ENCODE measurements at places on chromosomes 7 and 10.

GRCh38 chr10:101230183-101230917 lies 1.1 kb upstream of the LBX1 start:
- peak; percentile 31 for ATAC-seq

- no peak for ATAC-seq
These were observed 255.8 kb upstream of the PHYHIPL start for GRCh38 chr10:58920655-58921003.

GRCh38 chr10:77637532-77638320 lies at the start of gene KCNMA1:
KCNMA1 (minus strand) TSS chr10:77637808.
- no peak for ATAC-seq

DNA sequence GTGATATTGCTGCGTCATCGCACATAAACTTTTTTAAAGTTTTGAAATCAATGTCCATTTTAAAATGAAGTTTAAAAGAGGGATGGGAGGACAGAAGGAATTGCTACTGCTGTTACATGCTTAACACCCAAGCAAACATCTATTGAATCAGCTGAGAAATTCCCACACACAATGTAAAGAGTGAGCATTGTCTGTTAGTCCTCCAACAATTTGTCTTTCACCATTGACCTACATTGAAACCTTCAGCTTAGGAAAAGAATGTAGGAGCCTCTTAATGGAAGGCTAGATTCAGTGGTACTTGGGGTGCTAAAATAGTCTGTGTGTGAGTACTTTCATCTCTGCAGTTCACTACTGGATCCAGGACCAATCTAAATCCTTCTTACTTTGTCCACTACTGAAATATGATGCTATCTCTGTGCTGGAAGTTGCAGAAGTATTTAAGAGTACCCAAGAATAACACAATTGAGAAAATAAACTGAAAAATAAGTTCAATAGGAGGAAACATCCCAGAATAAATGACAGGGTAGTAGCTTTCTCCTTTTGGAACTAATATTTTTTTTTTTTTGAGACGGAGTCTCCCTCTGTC lies 23.8 kb upstream of the FBXW4 start:
- ATAC-seq: no peak

DNA sequence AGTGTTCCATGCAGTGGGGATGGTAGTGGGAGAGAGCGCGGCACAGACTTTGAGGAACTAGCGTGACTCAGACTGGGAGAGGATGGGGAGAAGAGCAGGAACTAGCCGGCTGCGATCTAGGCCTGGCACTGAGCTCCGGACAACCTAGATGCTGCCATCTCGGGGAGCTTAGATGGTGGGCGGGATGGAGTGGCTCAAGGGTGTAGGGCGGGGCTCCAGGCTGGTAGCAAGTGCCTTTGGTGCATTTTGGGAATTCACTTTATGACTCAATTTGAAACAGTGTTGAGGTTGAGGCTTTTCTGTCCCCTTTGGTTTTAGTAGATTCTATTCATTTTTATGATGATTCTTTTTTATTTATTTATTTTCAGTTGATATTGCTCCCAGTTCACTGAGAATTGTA lies 185.3 kb upstream of the GPR26 start:
- ATAC-seq: no peak

DNA sequence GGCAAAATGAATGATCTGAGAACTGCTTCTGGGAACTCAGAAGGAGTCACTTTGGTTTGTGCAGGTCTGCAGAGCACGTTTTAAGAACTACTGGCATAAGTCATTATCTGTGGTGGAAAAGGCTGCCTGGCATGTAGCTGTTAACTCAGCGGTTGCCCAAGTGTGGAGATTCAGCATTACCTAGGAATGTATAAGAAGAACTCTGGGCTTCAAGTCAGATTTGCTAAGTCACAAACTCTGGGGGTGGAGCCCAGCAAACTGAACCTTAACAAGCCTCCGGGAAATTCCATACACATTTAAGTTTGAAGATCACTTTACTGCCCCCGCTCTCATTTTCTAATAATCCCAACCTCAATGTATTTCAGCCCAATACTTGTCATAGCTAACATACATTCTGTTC lies 31.1 kb downstream of the PLXDC2 start:
- peak; percentile 45 for ATAC-seq

GRCh38 chr7:95824616-95825015 lies 52.3 kb downstream of the DYNC1I1 start:
- no peak for ATAC-seq

GRCh38 chr7:70707823-70708243 lies 424.1 kb upstream of the GALNT17 start:
- ATAC-seq: no peak

Measured in esophagus mucosa (tissue), 1 donor.